ENCODE measurements at places on chromosomes 16 and 17.

DNA sequence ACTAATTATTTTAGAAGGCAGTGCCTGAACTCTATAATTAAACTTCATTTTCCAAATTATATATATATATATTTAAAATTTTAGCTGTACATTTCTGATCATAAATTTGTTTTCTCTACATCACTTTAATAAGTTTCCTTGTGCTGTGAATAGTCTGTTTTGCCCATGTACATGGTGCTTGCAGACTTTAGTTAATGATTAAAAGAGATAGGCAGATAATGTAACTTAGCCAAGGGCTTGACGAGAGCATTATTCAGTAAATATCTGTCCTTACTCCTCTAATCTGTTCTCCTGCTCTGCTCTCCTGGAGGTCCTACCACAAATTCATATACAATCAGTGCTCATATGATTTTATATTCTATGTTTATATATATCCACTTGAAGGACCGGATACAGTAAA, 595.2 kb upstream of the KIF2B start:
- DNase-seq = no peak

DNA sequence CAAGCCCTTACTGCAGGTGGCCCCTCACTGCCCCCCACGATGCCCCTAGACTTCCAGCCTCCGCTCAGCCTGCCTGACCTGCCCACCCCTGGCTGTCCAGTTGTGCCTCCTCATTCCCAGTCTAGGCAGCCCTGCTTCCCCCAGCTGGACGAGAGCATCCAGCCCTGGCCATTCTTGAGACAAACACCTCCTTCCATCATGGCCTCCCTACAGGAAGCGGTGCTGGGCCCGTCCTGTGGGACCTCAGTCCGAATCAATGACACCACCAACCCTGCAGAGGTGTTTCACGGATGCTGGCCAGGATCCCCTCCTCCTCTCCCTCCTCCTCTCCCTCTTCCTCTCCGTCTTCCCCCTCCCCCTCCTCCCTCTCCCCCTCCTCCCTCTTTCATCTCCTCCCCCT, 28.3 kb downstream of the CCDC40 start:
- no peak for DNase-seq

GRCh38 chr17:143785-144281, 6.5 kb downstream of the SCGB1C2 start:
- DNase-seq = peak; percentile 84

GRCh38 chr16:54097774-54098173, 188.8 kb downstream of the IRX3 start:
- no peak for DNase-seq

DNA sequence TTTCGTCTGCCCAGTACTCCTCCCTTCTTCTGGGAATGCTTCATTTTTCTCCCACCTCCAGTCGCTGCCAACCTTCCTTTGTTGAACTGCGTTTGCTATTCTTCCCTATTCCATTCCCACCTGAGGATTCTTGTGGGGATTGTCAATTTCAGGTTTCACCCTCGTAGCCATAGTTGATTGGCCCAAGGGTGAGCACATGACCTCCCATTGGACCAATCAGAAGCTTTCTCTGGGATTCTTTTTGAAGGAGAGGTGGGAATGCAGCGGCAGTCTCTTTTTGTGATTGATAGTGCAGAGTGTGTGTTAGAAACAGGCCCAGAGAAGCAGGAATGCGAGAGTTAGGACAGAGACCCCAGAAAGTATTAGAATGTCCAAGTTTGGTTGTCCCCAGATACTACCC, 49.1 kb upstream of the GPRC5B start:
- no peak for DNase-seq
